ENCODE measurements at places on chromosomes 13 and 19. TPM values are rescaled to one million over a fixed set of nuclear protein-coding genes. Genes with fewer than 3 reads are reported as not detected.

DNA sequence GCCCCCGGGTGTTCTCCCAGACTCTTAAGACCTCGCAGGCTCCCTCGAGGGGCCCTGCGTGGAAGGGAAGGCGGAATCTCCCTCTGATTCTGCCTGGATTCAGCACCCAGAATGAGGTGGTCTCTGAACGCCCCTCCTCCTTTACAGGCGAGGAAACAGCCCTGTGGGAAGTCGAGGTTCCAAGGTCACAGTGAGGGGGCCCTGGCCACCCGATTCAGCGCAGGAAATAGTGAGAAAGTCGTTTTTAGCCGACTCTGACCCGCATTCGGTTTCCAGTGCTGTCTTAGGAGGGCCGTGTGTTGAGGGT is 1.1 kb downstream of the BSG start:
- DNase-seq = no peak

DNA sequence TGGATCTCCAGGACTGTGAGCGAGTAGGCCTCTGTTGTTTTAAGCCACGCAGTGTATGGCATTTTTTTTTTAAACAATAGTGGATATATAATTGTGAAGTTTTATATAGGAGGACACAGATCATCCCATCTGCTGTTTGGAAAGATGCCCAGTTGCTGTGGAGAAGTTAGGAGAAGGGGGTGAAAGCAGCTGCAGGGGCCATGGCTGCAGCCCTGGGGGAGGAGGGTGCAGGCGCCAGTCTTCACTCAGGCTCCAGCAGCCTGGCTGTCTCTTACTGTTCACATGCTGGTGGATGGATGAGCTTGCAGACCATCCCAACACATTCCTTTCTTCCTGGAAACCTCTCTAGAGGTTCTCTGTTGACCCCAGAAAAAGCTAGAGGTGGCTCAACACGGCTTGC is 242.3 kb downstream of the TEX29 start:
- DNase-seq = no peak

DNA sequence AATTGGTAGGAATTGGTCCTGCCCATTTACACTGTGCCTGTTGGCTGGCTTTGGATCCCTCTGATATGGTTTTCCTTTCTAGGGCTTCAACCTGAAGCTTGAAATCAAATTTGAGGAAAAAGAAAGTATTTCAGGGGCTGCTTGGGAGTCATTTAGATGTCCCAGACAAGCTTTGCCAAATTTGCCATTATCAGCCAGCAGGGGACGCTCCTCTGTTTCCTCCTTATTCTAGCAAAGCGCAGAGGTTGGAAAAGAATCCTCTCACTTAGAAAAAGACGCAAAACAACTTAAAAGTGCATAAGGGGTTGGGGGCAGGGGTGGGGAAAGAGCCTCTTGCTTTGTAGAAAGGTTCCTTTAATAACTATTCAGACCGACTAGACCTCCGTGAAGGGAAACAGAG is 1211.1 kb upstream of the PCDH20 start:
- DNase-seq = no peak

- no peak for DNase-seq
These were observed 26.5 kb downstream of the NUMBL start for GRCh38 chr19:40663695-40664692.

Gene FFAR2
- total RNA-seq = 0.72 TPM

Gene STAP2
- not detected for total RNA-seq

Data from umbilical cord (tissue), 2 donors.